H54 (cell line): ENCODE measurements at places on chromosomes 16 and 17.

GRCh38 chr16:58336332-58337089 lies 41.7 kb upstream of the PRSS54 start:
- DNase-seq = peak; percentile 61

DNA sequence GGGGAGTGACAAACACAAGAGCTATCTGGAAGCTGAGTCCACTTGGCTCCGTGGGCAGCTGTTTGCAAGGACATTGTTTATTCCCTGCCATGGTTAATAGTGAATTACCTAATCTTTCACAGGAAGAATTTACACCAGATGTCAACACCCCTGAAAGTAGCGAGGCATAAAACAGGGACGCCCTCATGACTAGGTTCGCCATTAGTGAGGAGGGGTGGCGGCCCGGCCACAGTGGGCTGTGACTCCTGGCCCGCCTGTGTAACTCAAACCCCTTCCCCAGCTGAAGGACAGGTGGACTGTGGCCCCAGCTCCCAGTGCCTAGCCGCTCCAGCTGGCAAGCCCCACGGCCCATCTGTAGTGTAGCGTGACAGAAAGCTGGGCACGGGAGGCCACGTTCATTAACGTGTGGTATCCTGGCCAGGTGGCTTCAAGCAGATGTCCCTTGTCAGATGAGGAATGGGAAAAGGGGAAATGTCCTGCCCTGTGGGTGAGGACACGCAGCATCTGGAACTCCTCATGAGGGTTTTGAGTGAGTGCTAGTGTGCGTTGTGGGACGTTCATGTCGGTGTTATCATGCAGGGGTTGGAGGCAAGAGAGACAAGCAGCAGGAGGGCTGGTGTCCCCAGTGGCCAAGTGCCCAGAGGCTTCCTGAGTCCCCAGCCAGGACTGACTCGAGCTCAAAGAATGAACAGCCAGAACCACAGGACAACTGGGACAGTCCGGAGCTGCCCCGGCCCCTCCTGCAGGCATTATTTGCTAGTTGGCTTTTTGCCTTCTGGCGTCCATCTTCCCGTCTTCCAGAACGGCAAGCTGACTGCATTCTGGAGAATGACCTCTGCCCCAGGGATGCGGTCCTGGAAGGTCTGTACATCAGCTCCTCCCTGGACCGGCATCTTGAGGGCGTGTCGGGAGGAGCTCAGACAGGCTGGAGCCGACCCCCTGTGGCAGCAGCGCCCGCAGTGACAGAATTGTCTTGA lies 19.2 kb downstream of the KDM8 start:
- DNase-seq = peak; percentile 88

- no peak for DNase-seq
These were observed 20.7 kb upstream of the CMTM4 start for GRCh38 chr16:66717112-66717675.

- DNase-seq = no peak
These were observed 3.2 kb upstream of the DCAF7 start for GRCh38 chr17:63547083-63547523.

- no peak for DNase-seq
These were observed 112.5 kb downstream of the SOCS1 start for GRCh38 chr16:11143372-11144035.

DNA sequence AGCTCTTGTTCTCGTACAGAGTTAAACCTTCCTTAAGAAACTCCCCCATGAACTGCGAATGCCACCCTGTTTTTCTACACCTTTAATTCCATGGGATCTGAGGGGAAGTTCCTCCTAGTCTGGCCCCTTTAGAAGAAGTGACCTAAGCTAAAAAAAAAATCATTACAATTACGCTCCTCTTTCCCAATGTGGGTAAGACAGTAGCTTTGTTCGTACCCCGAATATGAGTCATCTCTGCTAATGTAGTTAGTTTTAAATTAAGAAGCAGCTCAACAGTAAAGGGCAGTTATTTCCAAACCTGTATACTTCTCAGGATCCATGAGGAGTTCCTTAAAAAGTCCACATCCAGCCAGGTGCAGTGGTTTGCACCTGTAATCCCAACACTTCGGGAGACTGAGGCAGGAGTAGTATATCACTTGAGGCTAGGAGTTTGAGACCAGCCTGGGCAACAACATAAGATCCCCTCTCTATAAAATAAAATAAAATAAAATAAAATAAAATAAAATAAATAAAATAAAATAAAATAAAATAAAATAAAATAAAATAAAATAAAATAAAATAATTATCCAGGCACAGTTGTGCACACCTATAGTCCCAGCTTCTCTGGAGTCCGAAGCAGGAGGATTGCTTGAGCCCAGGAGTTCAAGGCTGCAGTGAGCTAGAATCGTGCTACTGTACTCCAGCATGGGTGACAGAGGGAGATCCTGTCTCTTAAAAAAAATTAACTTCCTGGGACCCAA lies 26.1 kb downstream of the RCVRN start:
- DNase-seq = no peak

DNA sequence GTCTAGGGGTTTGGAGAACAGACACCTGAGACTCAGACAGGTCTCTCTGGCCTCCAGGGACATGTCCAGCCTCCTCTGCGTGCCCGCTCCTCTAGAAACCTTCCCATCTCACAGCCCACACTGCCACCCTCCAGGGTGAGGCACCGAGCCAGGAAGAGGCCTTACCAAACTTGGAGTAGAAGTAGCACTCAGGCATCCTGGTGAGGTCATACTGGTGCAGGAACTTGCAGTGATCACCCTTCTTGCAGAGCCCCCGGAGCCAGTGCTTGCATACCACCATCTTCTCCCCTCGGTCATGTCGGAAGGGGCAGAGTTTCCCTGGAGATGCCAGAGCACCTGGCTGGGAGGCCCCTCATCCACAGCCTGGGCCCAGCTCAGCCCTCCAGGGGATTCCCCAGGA lies 4.2 kb downstream of the CPSF4L start:
- no peak for DNase-seq
